ENCODE measurements at places on chromosomes 4 and X.

DNA sequence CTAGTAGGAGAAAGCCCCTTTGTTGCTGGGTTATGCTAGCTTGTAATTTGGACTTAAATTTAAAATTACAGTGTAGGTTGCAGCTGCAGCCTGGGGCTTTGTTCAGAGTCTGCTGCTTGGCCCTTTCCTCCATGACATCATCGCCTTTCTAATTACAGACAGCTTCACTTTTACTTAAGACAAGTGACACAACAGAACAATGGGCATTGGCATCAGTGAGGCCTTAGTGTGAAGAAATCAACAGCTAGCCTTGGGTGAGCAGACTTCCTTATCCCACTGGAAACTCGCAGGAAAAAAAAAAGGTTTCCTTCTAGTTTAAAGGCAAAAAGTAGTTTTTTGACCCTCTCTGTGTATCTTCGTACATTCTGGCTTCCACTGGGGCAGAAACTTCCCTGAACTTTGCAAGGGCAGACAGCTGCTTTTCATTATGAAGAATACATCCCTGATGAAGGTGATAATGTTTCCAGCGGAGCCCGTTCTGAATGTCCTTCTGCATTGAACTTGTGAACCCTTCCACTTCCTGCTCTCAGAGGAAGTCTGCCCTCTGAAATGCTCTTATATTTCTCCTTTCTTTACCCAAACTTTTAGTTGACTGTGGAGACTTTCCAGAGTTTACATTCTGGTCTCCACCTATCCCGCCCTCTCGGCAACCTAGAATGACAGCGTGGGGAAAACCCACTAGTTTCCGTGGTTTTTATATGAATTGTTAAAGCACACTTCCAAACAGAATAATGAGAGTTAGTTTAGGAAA is 123.2 kb upstream of the FAM9C start:
- DNase-seq, result no peak

DNA sequence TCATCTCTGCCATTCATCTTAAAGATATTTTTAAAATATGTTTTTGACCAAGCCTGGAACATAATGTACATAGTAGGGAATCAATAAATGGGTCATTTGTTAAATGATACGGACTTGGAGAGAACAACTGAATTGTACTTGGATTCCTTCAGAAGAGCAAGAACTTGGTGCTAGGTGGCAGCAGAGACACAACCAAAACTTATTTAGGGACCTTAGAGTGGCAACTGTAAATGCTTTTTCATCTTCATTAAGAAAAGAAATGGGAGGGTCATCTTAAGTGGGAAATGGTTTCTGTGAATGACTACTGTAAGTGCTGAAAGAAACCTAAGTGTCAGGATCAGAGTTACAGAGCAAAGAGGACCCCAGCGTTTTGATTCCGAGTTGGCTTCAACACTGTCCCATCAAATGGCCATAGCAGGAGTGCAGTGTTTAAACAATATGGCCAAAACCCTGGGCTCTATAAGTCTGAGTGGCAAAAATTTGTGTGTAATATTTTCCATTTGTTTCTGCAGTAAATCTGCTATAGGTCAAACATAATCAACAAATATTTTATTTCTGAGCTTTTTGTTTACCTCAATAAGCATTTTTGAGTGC is 213.6 kb downstream of the PALLD start:
- no peak for DNase-seq

DNA sequence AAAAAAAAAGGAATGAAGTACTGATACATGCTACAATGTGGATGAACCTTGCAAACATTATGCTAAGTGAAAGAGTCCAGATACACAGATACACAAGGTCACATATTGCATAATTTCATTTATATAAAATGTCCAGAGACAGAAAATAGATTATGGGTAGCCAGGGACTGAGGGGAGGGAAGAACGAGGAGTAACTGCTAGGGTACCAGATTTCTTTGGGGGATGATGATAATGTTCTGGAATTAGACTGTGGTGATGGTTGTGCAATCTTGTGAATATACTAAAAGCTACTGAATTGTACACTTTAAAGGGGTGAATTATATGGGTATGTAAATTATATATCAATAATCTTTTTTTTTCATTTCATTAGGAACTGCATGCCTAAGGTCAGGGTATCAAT is 20.8 kb upstream of the AP1AR start:
- no peak for DNase-seq

GRCh38 chrX:13357925-13358324 is 38.1 kb upstream of the ATXN3L start:
- DNase-seq, result no peak

- no peak for DNase-seq
These were observed 6.0 kb upstream of the EFNB1 start for GRCh38 chrX:68822641-68823410.

GRCh38 chr4:11532138-11532537 is 103.4 kb upstream of the HS3ST1 start:
- no peak for DNase-seq

DNA sequence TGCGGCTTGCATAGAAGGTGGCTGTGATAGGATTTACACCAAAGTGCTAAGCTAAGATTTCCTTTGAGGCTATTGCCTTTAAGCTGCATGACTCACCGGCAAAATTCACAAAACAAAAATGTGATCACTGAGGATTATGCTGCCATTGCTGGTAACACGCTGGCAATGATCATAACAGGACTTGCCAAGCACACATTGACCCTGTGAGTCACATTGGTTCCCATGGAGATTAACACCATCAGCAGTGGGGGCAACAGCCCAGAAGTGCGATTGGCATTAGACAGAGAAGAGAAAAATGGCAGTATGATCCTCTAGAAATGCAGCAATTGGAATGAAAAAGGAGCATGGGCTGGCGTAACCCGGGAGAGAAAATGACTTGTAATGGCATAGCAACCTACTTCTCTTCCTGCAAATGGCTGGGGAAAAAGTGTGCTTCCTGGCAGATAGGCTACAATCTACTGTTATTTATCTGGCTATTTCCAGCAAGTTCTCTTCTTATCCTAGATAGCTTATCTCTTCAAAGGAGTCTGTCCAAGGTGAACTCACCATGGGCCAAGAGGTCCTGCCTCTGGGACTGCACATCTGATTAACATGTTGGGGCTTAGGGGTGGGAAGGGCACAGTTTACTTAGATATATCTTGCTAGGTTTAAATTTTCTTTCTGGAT is 314.2 kb upstream of the IGFBP7 start:
- DNase-seq, result peak; percentile 85

DNA sequence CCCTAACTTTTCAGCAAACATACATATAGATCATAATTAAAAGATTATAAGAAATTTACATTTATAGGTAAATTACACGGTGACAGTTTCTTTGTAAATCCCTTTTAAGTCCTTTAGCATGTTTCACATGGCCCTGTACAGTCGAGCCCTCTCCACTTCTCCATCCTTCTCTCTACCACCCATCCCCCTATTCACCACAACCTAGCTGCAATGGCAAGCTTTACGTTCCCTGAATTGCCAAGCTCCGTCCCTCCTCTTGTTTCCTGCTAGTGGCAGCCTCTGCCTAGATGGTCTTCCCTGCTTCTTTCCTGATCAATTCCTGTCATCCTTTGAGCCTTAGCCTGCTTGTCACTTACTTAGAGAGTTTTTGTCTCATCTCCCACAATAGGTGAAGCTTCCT is 116.2 kb downstream of the TMA16 start:
- DNase-seq, result no peak

- DNase-seq, result no peak
These were observed 22.5 kb upstream of the FBXW7 start for GRCh38 chr4:152558396-152558795.

DNA sequence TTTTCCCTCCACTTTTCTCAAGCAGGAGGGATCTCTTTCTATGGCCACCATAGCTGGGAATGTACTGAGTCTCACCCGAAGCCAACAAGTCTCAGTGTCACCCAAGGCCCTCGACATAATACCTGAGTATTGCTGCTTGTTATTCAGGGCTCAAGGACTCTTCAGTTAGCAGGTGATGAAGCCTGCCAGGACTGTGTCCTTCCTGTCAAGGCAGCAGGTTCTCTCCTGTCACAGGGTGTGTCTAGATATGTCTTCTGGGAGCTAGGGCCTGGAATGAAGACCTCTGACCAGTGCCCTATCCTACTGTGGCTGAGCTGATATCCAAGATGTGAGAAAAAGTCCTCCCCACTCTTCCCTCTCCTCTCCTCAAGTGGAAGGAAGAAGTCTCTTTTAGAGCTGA is 391.0 kb upstream of the DIPK2B start:
- no peak for DNase-seq

DNA sequence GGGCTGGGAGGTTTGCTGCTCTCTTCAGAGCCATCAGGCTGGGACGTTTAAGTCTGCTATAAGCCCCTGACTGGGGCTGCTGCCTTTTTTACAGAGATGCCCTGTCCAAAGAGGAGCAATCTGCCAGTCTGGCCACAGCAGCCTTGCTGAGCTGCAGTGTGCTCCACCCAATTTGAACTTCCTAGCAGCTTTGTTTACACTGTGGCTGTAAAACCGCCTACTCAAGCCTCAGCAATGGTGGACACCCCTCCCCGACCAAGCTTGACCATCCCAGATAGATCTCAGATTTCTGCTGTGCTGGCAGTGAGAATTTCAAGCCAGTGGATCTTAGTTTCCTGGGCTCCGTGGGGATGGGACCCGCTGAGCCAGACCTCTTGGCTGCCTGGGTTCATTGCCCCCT is 40.7 kb downstream of the SPATA18 start:
- DNase-seq, result no peak

- no peak for DNase-seq
These were observed 311.3 kb upstream of the EMCN start for GRCh38 chr4:100828986-100829685.

DNA sequence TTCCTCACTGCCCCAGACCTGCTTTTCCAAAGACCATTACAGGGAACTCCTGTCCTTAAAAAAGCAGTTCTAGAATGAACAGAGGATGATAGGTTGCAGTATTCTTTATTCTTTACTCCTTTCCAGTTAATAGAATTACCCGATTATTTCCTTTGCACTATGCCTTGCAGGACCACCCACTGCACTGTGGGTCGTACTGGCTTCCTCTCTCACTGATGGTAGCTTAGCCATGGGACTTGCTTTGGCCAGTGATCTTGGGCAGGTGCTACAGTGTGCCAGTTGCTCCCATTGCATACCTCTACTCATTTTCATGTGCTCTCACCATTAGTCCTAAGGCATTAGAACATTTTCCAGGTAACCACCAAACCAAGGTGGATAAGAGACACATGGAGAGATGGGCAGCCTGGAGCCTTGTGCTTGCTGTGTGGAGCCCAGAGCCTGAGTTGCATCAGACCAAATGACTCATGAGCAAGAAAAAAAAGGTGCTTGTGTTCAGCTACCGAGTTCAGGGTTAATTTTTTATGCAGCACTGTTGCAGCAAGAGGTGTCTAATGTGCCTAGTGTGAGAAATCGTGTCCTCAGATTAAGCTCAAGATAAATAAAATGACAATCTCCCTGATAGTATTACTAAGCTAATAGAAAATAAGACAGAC is 7.6 kb upstream of the UNC5C start:
- DNase-seq, result no peak

DNA sequence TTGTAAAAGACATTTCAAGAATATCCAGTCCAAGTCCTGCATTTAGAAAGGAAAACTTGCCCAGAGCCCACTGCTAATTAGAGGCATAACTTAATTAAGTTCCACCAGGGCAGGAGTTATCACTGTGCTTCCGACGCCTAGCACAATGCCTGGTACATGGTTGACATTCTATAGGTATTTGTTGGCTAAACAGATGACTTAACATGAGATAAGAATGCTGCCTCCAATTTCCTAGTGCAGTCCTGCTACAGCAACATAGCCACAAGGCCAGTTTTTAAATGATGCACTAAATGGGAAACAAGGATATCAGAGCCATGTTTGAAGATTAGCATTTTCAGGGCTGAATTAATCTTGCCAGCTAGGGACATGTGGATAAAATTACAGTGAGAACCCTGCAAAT is 164.1 kb downstream of the RASL11B start:
- no peak for DNase-seq

DNA sequence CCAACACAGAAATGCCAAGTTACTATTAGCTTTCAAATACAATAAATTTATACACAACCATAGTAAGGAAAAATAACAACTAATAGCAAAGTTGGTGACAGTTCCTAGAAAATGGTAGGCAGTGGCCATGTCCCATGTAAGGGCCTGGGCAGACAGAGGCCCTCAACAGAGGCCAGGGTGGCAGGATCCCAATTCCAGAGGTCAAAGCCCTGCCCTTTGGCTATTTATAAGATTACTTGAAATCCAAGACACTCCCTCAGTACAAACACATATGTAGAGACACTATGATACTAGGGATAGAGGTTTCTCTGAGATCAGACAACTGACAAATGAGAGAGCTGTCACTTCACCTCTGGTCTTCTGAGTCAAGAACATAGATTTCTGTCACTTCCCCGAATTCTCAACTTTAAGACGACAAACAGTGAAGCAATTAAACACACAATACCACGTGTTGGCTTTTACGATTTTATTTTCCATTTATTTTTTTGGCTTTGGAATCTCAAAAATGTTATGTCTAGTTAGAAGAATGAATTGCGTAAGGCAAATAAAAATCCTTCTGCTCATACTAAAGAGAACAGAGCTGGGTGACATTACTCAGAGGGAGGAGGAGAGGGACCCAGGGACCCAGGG is 16.3 kb upstream of the MAOB start:
- no peak for DNase-seq

- no peak for DNase-seq
These were observed 504.5 kb upstream of the FRG1 start for GRCh38 chr4:189436207-189436606.

GRCh38 chrX:45668686-45669443 is 468.2 kb upstream of the DIPK2B start:
- DNase-seq, result no peak

GRCh38 chrX:12767856-12768255 is 23.4 kb upstream of the PRPS2 start:
- DNase-seq, result no peak

- DNase-seq, result no peak
These were observed at the start of gene TMEM35A for GRCh38 chrX:101078716-101079598. Gene TMEM35A (plus strand): TSS chrX:101078879. CDS start chrX:101079003, 124 bp downstream.

- DNase-seq, result no peak
These were observed 164.0 kb downstream of the STK32B start for GRCh38 chr4:5215321-5215720.

DNA sequence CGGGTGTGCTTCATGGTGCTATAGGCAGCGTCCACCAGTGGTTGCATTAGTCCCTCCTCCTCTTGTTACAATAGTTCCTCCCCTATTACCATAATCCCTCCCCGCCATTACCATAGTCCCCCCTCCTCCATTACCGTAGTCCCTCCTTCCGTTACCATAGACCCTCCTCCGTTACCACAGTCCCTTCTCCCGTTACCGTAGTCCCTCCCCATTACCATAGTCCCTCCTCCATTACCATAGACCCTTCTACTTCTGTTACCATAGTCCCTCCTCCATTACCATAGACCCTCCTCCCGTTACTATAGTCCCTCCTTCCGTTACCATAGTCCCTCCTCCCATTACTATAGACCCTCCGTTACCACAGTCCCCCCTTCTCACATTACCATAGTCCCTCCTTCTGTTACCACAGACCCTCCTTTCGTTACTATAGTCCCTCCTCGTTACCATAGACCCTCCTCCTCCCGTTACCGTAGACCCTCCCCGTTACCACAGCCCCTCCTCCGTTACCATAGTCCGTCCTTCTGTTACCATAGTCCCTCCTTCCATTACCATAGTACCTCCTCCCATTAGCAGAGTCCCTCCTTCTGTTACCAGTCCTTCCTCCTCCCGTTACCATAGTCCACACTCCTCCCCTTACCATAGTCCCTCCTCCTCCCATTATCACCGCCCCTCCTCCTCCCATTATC is 129.6 kb downstream of the DHRSX start:
- no peak for DNase-seq
